Activated T-cell treated with anti-CD3 and anti-CD28 coated beads, Interleukin-2, amount 50 U/mL, for 72 hours (primary cell): ENCODE measurements at places on chromosomes 3 and 15.
A peak's percentile ranks its signal among the peaks of the same experiment; 100 is the strongest.

- peak; percentile 42 for DNase-seq
These were observed 135.6 kb upstream of the SUCLG2 start for GRCh38 chr3:67790043-67790442.

- no peak for DNase-seq
These were observed 84.3 kb downstream of the MB21D2 start for GRCh38 chr3:192833177-192833890.

- DNase-seq, result no peak
These were observed 296.6 kb upstream of the LMCD1 start for GRCh38 chr3:8204853-8205650.

DNA sequence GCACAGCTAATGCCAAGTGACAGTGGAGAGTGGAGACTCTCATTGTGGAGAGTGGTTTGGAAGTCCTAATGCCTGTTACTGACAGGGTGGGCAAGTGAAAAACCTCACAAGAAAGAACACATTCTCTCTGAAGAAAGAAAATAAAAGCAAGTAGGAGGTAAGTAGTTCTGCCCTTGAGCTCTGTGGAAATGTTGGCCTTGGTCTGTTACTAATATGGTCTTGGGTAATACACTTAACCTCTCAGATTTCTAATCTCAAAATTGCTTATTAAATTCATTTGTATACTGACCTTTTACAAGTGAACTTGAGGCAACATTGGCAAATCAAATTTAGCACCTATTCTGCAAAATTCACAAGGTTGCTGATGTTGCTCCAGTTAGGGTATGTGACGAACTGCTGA, 291.6 kb upstream of the CBLB start:
- no peak for DNase-seq

DNA sequence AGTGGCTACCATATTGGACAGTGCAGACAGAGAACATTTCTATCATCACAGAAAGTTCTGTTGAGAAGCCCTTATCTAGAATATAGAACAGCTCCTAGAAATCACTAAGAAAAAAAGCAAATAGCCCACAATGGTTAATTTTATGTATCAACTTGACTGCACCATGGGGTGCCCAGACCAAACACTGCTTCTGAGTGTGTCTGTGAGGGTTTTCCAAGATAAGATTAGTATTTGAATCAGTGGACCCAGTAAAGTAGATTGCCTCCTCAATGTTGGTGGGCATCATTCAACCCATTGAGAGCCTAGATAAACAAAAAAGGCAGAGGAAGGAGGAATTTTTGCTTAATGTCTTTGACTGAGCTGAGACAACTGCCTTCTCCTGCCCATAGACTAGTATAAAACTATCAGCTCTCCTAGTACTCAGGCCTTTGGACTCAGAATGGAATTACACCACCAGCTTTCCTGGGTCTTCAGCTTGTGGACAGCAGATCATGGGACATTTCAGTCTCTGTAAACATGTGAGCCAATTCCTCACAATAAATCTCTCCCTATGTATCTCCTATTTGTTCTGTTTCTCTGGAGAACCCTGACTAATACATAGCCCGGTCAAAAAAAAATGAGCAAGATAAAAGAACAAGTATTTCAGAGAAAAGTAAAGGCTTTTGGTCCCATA, 55.9 kb upstream of the OXTR start:
- DNase-seq, result no peak

- DNase-seq, result peak; percentile 38
These were observed at the start of gene PLXND1 for GRCh38 chr3:129606636-129607390. TSS of gene PLXND1 (minus strand) at chr3:129606676. CDS start at chr3:129606639, 37 bp downstream.

- DNase-seq, result no peak
These were observed 223.7 kb upstream of the NANOGP8 start for GRCh38 chr15:35308802-35309201.

DNA sequence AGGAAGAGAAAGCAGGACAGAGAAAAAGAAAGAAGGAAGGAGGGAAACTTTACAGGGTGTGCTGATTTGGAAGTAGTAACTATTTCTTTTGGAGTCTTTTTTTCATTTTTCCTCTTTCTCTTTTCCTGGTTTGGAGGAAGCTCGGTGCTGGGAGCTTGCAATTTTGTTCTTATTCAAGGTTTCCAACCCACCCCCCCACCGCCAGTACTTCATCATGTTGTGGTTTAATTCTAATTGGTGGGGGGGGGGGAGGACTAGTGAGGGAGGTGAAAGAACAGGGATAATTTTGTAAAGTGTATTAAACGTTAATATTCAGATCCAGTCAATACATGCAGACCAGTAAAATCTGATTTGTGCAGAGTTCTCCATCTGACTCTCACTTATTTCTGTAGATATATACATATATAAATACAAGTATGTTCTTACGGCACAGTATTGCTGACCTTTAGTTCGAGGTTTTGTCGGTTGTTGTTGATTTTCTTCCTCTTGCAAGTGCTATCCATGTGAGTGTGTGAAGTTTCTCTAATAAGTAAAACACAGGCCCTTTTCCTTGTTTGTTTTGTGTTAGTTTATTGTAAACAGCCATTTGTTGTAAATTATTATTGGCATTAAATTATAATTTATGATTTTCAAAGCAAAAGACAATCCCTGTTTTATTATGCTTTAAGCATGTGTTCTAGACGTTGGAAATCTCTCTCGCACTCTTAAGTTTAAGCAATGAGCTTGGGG, 9.3 kb downstream of the NR2F2 start:
- no peak for DNase-seq

DNA sequence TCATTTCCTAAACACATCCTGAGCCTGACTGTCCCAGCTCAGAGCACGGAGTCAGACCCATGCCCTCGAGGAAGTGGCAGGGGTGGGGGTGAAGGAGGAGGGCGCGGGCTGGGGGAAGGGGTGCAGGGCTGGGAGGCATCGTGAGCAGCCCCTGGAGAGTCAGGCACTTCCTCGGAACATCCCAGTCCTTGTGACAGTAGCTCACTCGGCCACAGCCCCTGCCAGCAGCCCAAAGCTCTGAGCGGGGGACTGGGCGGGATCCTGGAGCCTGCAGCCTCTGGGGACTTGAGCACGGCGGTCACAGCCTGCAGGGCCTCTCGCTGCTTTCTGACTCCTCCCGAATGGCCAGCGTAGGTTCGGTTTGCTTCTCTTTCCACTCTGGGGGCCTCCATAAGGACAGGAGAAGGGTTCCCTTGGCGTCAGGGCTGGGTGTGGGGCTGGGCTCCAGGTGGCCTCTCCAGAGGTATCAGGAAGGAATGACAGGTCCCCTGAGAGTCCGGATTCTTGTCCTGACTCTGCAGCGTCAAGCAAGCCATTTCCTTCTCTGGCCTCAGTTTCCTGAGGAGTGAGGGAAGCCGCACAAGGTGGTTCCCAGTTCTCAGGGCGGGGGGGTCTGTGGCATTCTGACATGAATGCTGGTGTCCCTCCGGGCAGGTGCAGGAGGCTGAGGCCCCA, 20.9 kb downstream of the PSTPIP1 start:
- no peak for DNase-seq

DNA sequence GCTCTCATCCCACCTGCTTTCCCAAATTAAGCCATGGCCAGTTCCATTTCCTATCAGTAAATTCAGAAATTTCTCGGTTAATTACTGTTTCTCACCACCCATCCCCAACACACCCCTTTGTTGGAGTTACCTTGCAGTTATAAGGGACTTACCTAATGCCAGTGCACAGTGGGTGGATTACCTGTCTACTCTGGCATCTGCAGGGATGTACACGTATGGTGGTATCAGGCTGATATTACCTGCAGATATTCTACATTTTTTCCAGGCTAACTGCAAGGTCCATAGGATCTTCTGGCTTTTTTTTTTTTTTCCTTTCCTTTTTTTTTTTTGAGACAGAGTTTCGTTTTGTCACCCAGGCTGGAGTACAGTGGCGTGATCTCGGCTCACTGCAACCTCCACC, 7.9 kb upstream of the MRAS start:
- DNase-seq, result no peak

- DNase-seq, result no peak
These were observed 57.1 kb upstream of the MBNL1 start for GRCh38 chr3:152211655-152212054.

DNA sequence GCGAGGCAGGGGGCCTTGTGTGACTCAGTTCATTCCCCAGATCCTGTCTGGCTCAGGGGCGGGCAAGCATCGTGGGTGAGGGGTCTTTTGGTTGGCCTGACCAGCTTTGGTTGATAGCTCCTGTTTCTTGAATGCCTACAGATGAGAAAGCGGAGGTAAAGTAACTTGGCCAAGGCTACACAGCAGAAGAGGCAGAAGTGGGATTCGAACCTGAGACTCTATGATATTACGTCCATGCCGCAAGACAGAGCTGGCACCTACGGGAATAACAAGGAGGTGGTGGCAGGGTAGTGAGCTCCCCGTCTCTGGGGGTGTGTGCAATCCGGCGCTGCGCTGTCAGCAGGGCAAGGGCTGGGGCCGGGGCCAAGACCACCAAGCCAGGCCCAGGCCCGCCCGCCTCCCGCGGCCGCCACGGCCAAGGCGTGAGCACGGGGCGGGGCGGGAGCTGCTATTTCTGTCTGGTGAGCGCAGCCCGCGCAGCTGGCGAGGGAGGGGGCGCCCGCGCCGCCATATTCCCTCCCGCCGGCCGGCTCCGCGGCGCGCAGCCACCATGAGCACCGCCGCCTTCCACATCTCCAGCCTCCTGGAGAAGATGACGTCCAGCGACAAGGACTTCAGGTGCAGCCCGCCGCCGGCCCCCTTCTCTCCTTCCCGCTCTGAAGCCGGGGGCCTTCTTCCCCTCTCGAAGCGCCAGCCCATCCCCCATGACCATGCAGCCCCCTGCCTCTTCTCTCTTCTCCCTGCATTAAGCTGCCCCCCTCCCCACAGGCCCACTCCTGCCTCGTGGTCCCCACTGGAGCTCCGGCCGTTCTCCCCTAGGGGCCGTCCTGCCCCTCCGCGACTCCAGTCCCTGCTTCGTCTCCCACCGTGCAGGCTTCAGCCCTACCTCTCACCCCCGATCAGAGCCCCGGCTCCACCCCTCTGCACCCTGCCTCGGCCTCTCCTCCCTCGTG, at the start of gene CAND2:
Gene CAND2 (plus strand): TSS at position 510 of the 953 bp plus-strand sequence. CDS start 41 bp downstream, at position 551.
- peak; percentile 52 for DNase-seq

GRCh38 chr3:160921020-160921635, 165.1 kb downstream of the PPM1L start:
- DNase-seq, result no peak

GRCh38 chr3:156421534-156421933, 133.4 kb downstream of the SSR3 start:
- no peak for DNase-seq

- DNase-seq, result no peak
These were observed 68.8 kb upstream of the ATP2B2 start for GRCh38 chr3:10574101-10574620.

- no peak for DNase-seq
These were observed 273.3 kb upstream of the ICE2 start for GRCh38 chr15:60751985-60752952.

DNA sequence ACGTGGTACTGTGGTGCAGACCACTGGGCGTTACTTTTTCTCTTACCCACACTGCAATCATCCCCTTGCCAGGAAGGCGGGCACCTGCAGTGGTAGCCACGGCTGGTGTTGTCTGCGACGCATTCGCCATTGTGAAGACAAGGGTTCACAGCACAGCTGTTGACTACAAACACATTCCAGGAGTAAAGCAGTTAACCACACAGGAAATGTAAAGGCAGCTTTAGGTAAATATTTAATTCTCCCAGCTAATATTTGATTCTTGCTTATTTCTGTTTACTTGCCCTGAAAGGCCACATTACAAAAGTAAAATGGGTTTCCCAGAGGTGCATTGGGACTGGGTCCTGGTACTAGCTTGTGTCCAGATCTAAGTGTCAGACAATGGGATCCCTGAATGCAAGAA, 45.4 kb downstream of the HEG1 start:
- DNase-seq, result no peak

DNA sequence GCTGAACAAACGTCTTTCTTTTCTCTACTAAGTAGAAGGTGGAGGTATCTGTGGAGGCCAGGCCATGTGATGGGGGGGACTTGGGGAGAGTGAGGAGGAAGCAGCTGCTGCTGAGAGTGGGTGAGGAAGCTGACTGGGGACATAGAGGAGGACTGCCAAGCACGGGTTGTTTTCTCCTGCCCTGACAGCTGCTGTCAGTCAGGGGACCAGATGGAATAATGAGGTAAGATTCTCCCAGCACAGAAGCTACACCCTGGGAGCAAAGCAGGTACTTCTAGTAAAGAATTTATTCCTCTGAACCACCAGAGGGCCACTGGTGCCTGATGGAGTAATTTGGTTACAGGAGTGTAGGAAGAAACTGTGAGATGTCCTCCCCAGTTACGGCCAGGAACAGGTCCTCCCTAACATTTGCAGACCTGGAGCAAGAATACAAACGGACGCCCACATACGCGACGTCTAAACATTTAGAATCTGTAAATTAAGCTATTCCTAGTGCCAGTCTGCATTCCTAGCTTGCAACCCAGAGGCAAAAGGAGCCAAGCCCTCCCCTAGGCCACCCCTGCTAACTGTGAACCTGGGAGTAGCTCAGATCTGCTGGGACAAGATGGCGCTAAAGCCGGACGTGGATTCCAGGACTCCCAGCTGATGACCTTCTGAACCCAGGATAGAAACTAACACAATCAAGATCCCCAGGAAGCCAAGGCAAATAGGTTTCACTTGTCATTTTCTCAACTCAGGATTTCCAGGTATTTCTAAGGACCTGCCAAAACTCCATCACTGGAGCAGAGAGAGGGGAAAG, 14.8 kb downstream of the CRYGS start:
- DNase-seq, result no peak

- no peak for DNase-seq
These were observed 1218.9 kb downstream of the ROBO2 start for GRCh38 chr3:78258798-78259197.

GRCh38 chr3:167675848-167676247, 22.1 kb upstream of the WDR49 start:
- DNase-seq, result no peak

DNA sequence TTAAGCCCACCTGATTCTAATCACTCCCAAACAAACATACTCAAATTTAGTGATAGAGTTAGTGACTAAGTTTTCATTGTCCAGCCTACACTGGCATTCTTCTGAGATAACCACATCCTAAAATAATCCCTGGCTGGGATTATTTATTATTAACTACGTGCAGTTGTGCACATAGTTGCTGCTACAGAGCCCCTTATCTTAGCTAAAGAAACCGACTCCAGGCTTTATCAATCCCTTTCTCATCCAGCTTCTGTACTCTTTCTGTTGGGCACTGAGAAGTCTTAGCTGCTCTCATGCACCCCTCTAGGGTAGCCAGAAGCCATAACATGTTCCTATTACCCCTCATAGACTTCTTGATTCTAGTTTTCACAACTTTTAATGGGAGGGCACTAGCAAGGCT, 208.7 kb downstream of the MBNL1 start:
- no peak for DNase-seq

- no peak for DNase-seq
These were observed 444.3 kb upstream of the ATP11B start for GRCh38 chr3:182349051-182349450.

- DNase-seq, result no peak
These were observed 234.1 kb upstream of the FEZF2 start for GRCh38 chr3:62607287-62608029.

- DNase-seq, result no peak
These were observed 70.8 kb downstream of the TMCC1 start for GRCh38 chr3:129822679-129823078.

- DNase-seq, result no peak
These were observed 17.1 kb downstream of the GBE1 start for GRCh38 chr3:81744366-81744765.
